Inflammatory macrophage (primary cell): ENCODE measurements at places on chromosomes 2 and 18.

- DNase-seq, result no peak
These were observed 2.3 kb downstream of the MBOAT2 start for GRCh38 chr2:9001229-9001628.

DNA sequence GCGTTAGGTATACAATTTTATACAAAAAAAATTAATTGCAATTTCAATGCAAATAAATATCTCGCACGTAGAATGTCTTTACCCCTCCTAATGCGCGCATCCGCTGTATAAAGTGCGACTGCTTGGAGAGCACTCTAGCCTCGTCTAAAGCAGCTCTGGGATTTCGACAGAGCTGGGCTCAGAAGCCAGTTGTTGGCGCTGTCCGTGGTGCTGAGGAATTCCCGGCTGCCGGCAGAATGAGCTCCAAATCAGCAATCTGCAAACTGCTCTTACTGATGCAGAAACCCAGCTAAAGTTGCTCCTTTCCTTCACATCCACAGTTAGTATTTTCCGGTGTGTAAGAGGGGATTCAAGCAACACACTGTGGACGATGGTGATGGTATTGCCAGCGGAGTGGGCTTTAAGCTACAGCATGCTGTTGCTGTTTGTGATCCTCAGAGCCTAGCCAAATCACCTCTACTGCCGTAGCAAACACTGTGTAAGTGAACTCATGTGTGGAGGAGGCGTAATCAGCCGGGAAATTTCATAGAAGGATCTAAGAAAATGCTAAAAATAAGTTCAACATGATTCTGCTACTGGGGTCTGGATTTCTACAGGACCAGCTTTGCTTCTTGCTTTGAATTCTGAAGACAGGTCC is at the start of gene VWC2L:
VWC2L (plus strand) TSS at position 137 of the 637 bp plus-strand sequence. CDS start 3,140 bp downstream, outside the sequence.
- DNase-seq, result peak; percentile 6

DNA sequence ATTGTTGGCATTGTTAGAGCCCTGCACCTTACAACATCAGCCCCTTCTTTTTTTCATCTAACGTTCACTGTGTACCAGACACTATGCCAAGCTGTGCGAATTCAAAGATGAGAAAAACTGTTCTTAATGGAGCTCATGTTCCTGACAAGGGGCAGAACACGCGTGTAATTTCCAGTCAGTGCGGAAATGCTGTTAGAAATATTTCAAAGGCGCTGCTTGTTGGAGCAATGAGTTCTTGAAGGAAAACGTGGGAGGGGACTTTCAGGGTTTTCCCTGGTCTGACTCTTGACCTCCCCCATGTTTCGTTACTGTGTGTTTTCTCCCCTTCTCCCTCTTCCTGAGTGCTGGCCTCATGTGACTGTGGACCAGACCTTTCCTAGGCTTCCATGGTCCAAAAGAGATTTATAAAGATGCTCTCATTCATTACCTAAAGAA is 1.5 kb downstream of the MTHFD2 start:
- peak; percentile 47 for DNase-seq

DNA sequence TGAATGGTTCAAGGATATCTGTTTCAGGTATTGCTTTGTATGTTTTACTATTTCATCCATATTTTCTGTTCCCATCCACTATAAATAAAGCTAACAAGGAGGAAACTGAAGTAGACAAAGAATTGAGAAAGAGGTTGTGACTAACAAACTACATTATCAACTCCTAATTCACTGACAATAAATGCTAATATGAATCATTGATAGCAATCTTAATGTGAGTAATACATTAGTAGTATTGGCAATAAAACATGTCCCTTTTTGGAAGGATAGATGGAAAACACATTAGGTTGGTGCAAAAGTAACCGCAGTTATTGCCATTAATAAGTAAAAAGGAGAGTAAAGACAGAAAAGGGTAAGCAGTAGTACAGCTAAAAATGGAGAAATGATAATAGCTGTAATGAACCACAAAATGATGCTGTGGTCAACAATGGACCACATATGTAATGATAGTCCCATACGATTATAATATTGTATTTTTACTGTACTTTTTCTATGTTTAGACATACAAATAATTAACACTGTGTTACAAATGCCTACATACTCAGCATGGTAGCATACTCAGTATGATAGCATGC is 104.7 kb downstream of the THADA start:
- DNase-seq, result no peak

- peak; percentile 46 for DNase-seq
These were observed 20.9 kb upstream of the KLF11 start for GRCh38 chr2:10022445-10022844.

GRCh38 chr18:13268158-13269012 is 49.8 kb downstream of the LDLRAD4 start:
- DNase-seq, result peak; percentile 12

GRCh38 chr18:44526705-44527415 is 153.8 kb upstream of the SETBP1 start:
- DNase-seq, result no peak

GRCh38 chr2:186610785-186611184 is 20.9 kb downstream of the ITGAV start:
- DNase-seq, result no peak

GRCh38 chr2:232038881-232039485 is 77.5 kb downstream of the DIS3L2 start:
- DNase-seq, result no peak

GRCh38 chr2:216316743-216317142 is 55.5 kb downstream of the MARCHF4 start:
- DNase-seq, result no peak

DNA sequence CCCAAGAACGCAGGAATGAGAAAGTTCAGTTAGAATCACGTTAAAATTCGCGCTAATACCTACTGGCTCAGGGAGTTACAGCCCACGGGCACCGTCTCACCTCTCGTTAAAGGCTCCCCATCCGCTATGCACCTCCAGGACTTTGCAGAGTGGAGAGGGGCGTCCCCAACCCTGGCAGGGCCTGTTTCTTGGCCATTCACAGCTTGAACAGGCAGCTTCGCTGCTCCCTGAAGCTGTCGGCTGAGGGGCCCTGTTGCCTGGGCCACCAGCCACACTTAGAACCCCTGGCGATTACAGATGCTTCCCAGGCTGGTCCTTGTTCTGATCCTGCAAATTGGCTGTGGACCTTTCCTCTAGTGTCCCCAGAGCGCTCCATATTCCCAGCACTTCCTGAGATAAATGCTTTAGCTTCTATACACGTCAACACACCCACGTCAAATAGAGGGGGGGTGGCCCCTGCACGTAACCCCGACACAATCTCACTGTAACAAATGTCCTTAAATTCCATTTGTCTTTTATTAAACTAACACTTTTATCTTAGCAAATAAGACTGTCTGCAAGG is 16.8 kb upstream of the SNTG2 start:
- no peak for DNase-seq

DNA sequence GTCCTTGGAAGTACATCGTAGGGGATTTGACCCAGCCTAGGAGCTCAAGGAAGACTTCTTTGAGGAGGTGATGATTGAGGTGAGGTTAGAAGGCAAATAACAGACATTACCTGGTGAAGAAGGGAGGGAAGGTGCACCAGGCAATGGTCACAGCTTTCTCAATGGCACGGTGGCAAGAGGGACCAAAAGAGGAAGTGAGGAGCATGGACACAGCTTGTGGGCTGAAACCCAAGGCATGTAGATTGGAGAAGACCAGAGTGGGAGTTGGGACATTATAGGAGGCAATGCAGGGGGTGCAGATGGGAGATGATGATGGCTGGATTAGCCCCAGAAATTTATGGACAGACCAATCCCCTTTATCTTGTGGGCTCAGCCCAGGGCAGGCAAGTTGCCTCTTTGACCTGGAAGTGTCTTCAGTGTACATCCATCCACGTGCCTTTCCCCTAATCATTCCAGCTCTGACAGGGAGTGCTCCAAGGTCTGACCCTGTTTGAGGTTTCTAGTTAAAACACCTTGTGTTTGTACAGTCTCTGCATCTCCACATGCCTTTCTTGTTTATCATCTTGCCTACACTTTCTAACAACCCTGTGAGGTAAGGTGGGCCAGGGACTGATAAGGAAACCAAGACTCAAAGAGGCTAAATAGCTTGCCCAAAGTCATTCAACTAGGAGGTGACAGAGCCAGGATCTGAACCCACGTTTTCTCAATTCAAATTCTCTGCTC is 59.1 kb downstream of the NRP2 start:
- no peak for DNase-seq

DNA sequence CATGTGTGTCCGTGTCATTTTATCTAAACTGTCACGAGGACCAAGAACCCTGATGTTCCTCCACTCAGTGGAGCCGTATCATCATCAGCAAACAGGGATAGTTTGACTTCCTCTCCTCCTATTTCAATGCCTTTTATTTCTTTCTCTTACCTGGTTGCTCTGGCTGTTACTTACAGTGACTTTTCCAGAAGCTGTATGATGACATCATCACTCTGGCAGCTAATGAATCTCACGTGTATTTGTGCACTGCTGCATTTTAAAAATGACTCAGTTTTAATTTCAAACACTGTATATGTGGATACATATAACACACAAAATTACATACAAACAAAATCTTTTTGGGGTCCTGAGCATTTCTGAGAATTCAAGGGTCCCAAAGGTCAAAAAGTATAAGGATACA is 481.4 kb downstream of the CDH2 start:
- no peak for DNase-seq

- peak; percentile 85 for DNase-seq
These were observed 65.1 kb downstream of the MBP start for GRCh38 chr18:77067291-77068061.

GRCh38 chr18:36582988-36583745 is 245.6 kb downstream of the TPGS2 start:
- no peak for DNase-seq
